ENCODE measurements at places on chromosomes 4 and X. TPM values are rescaled to one million over a fixed set of nuclear protein-coding genes. Genes with fewer than 3 reads are reported as not detected.

- DNase-seq, result peak; percentile 19
Observed at GRCh38 chr4:121484633-121485032, 103.8 kb upstream of the QRFPR start.

VEGFC gene
- 1.5 TPM for total RNA-seq

- DNase-seq, result no peak
Observed at GRCh38 chr4:189773909-189774308, 166.8 kb upstream of the FRG1 start.

DNA sequence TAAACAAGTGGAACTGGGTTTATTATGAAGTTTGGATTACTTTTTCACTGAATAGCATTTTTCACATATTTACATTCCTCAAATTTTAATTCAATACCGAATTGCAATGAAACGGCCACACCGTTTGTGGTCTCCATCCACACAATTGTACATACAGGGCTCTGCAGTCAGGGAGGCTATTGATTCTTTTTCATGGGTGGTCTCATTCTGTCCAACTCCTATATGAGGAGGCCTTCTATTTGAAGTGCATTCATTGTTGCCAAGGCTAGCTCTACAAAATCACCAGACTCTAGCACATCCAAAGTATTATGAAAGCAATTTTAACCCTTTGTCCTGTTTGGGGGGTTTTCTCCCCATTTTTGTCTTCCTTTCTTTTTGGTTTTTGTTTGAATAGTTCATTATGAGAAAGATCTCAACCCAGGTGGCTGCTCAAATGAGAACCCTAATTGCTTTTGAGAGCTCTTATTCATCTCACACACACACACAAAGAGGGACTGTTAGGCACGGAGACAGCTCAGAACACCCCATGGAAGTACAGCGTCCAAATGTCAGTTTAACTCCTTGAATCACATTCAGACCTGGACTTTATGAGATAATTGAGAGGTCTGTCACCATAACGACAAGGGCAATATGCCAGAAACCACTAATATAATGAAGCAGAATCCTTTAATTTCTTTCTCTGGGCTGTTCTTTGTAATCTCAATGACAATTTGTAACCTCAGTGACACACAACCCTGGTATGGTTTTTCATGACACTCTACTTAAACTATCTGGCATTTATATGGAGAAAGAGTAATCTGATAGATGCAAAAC, 79.4 kb downstream of the NLGN4X start:
- no peak for DNase-seq

DNA sequence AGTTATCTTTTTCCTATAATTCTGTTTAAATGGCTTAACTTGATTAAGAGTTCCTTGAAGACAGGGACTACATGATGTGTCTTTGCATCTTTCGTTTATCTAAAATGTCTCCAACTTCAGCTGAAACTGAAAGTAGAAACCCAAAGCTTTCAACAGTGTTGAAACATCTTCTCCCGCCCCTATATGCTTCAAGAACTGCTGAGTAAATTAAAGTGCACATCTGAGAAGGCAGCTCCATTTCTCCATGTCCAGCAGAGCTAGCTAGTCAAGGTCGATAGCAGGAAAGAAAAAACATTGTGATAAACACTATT, 185.7 kb upstream of the TBL1X start:
- DNase-seq, result no peak

HAND2 gene
- 0.45 TPM for total RNA-seq

DNA sequence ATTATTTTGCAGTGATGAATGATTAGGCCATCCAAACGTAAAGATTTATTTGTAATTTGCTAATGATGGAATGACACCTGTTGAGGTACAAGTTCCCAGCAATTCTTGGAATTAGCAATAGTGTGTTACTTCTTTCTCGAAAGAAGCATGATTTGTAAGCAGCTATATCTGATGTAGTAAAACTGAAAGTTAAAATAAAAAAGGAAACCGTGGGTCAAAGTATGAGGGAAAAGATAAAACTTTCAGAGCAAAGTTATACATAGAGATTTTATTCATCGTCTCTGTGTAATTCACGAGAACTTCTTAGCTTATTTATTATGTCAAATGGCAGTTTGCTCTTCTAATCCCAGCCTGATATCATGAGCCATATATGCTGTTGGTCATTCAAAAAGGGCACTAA, 59.0 kb downstream of the NFKB1 start:
- DNase-seq, result no peak

All from Calu3 (cell line).